ENCODE measurements at places on chromosomes 5 and 9.

DNA sequence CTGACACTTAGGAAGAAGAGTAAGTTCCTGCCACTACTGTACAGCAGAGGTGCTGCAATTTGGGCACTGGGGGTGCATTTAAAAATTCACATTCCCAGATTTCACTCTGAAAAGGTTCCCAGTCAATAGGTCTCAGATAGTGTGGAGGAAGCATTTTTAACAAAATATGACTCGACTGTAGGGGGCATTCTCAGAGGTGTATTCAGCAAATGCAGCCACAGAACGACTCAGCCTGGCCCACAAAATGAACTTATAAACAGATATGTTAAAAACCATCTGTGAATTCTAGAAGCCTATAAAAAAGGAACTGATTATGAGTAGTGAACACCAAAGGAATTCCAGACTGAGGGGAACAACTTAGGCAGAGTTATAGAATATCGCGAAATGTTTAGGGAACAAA, 31.1 kb downstream of the MLLT3 start:
- DNase-seq: no peak

DNA sequence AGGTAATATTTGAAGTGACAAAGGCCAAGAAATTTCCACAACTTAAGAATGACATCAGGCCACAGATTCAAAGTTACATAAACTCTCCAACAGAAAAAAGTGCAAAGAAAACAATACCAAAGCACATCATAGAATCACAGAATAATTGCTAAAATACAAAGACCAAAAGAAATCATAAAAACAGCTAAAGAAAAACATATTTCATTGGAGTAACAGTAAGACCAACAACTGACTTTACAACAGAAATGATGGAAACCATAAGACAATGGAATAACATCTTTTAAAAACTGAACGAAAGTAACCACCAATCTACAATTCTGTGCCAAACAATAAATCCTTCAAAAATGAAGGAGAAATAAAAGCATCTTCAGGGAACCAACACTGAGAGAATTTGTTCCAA, 38.3 kb downstream of the ZDHHC21 start:
- no peak for DNase-seq

DNA sequence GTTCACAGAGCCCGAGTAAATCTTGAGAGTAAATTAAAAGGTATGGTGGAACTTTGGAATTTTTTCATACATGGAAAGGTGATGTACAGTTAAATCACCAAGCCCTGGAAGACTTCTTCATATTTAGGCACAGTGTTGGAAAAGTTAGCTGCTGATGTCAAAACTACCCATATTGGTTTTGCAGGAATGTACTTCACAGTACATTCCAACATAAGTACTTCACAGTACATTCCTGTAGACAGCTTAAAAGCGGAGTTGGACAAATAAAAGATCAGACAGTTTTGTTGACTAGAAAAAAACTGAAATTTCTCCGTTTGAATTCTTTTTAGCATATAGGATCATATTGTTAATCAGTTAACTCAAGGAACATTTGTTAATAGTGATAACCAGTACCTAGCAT, 1.8 kb downstream of the RANBP17 start:
- no peak for DNase-seq

DNA sequence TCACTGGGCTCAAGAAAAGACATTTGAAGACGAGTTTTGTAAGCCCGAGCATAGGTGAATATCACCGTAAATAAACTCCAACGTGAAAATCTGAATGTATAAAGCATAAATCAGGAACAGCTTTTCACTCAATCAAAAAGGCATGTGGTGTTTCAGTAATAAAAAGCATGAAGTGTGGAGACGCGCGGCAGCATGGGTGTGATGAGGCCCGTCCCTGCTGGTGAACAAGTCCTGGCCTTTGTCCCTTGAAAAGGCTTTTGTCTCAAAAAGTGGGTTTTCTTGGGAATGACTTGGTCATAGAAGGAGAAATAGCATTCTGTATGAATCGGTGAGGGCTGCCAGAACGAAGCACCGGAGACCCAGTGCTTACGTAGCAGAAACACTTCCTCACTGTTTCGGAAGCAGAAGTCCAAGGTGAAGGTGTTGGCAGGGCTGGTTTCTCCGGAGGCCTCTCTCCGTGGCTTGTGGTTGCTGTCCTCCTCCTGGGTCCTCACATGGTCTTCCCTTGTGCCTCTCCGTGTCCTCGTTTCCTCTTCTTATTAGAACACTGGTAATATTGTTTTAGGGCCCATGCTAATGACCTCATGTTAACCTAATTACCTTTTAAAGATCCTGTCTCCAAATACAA, 24.9 kb downstream of the ROPN1L start:
- no peak for DNase-seq

GRCh38 chr5:171483551-171484135, 64.2 kb downstream of the FGF18 start:
- DNase-seq: no peak

DNA sequence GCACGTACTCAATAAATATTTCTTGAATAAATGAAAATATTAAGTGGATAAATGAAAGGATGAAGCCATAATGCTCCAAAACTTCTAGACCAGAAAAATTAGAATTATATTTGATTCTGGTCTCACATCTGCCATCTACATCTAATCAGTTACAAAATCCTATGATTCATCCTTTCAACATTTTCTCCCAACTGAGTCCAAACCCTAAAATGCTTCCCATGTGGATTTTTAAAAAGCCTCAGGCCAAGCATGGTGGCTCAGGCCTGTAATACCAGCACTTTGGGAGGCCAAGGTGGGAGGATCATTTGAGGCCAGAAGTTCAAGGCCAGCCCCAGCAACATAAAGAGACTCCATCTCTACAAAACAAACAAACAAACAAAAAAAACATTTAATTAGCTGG, 31.6 kb upstream of the FST start:
- DNase-seq: no peak

- no peak for DNase-seq
Observed at GRCh38 chr5:10689391-10690081, 71.5 kb downstream of the DAP start.

GRCh38 chr9:119224431-119224830, 144.8 kb downstream of the BRINP1 start:
- DNase-seq: no peak

- no peak for DNase-seq
Observed at GRCh38 chr9:124698265-124698664, 72.8 kb downstream of the NR6A1 start.

DNA sequence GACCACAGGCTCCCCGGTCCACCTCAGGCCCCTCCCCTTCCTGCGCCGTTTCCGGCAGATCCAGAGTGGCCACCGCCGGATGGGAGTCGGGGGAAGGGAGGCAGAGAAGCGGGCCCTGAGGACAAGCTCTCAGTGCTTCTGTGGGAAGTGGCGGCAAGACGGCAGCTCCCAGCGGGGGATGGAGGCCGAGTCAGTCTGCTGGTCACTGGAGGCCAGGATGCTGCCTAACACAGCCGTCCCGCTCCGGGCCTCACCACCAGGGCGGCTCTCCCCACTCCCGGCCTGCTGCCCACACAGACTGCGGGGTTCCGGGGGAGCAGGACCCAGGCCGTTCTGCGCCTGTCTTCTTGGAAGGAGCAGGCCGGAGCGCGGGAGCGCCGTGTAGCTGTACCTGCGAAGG, 31.4 kb downstream of the FXN start:
- DNase-seq: no peak

GRCh38 chr5:58828258-58828657, 245.4 kb downstream of the RAB3C start:
- DNase-seq: no peak

DNA sequence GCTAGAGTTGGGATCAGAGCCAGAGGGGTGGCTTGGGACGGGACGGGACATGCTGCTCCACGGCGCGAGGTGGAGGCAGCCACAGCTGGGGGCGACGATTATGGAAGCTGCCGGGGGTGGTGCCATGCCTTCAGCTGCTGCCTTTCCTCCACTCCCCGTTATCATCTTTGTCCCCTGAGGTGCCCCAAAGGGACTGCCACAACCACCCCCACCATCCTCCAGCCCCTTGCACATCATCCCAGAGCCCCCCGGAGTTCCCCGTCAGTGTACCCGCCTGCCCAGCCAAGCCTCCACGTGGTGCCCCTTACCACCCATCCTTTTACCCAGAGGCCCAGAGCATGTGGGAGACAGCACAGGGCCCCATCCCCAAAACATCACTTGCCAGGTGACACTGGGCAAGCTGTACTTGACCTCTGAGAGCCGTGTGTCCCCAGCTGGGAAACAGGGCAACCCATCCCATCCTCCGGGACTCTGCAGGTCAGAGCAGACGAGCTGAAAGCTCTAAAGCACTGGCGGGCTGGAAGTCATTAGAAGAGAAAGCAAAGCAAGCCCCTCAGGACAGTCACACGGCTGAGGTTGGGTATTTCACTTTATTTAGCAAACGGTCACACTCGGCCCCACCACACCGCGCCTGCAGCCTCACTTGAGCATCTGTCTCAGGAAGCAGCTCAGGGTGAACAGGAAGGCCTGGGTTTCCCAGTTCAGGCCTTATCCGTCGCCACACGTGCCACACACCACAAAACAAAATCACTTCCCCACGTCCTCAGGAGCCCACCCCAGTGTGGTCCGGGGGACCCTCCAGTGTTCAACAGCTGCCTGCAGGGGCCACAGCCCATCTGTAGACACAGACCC, 19.5 kb upstream of the MXD3 start:
- no peak for DNase-seq

DNA sequence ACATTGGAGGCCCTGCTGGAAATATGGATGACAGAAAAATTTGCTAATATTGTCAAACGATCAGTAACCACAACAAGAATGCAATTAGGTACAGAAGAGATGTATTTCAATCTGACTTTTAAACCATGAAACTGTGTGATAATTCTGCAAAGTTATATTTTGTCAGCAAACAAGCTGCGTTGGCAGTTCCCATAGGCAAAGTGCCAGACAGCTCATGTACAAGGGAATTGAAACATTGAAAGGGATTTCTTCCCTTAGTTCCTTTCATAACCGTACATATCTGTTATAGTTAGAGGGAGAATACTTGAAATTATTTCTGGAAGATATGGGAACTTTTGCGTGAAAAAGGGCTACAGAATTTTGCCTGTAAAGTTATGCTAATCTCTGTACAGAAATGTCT, 419.4 kb upstream of the PTGER4 start:
- DNase-seq: no peak

- no peak for DNase-seq
Observed at GRCh38 chr9:124444166-124444565, 6.1 kb upstream of the ADGRD2 start.

GRCh38 chr5:91925249-91925648, 542.1 kb upstream of the ARRDC3 start:
- no peak for DNase-seq

- DNase-seq: no peak
Observed at GRCh38 chr5:96026406-96027041, 64.9 kb upstream of the ELL2 start.

- no peak for DNase-seq
Observed at GRCh38 chr5:36743891-36744772, 132.4 kb upstream of the NIPBL start.

DNA sequence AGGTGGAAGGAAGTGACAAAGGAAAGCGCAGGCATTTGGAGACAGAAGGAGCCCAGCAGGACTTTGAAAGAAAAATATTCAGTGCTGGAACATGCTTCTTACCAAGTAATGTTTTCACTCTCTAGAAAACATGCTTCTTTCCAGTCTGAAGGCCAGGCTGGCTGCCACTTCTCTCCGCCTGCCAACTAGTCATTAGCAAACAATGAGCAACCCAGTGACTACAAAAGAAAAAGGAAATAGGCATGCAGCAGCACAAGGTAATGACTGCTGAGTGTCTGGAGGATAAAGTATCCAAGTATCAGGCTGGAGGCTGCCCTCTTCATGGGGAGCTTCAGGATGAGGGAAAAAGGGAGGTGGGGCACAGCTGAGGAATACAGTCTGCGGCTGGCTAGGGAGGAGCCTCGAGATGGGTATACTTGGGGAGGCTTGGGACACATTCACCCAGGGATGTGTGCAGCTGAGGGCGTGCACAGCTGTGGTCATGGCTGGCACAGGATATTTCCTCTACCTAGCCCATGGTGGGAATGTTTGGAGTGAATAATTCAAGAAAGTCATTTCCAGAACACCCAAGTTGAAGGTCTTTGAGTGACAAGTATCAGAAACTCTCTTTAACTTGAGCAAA, 161.5 kb upstream of the KIF2A start:
- no peak for DNase-seq

All from stimulated activated CD8-positive, alpha-beta memory T cell treated with anti-CD3 and anti-CD28 coated beads, Interleukin-4, amount 100 ng/mL, for 1 hour (primary cell).